ENCODE measurements at places on chromosomes 2 and 18.

DNA sequence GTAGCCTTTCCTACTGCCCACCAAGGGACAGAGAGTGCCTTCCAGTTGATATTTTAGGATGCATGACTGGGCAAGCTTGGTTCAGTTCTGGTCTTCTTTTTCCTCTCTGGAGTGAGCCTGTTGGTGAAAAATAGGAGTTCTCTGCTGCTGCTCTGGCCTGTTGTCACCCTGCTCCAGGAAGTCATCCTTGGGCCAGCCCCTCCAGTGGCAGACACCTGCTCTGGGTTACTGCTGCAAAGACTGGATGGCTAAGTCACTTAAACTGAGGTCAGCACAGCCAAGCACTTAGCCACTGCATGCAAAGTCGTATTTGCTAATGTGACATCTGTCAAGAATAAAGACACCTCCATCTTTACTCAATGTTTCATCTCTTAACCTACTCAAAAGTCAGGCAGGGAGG, 219.6 kb upstream of the ID2 start:
- DNase-seq: no peak

GRCh38 chr2:161004379-161004778, 155.8 kb upstream of the TANK start:
- DNase-seq: no peak

DNA sequence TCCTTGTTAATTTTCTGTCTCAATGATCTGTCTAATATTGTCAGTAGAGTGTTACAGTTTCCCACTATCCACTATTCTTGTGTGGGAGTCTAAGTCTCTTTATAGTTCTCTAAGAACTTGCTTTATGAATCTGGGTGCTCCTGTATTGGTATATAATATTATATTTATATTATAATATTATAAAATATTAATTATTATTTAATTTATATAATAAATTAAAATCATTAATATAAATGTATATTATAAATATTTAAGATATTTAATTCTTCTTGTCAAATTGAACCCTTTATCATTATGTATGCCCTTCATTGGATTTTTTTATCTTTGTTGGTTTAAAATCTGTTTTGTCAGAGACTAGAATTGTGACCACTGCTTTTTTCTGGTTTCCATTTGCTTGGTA, 1950.2 kb upstream of the LRRTM1 start:
- DNase-seq: no peak

DNA sequence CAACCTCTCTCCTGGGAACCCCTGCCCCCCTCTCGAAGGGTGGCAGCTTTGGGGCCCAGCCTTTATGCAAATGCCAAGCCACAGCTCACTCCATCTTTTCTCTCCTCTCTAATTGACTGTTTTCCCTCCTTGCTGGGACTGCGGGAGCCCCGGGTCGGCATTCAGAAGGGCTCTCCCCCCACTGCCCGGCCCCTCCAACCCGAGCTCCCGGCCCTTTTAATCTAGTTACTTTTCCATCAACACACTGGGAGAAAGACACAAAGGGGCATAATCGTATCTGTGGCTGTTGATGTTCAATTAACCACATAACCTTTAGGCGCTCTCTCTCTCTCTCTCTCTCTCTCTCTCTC, 95.4 kb downstream of the INHBB start:
- DNase-seq: no peak

DNA sequence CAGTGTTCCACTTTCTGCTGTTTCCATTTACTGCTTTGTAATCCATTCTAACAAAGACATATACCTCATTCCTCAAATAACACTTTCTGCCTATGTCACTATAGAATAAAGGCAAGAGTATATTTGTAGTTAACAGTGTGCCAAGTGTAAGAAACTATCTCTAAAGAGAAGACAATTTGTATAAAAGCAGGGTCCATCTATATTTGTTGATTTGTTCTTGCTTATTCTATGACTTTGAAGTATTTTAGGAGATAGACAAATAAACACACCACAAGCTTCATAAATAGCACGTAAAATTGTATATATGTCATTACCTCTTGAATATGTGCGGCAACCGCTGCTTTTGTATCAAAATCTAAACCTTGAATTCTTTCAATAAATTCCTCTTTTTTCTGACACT, 56.0 kb downstream of the CCDC88A start:
- DNase-seq: no peak

- DNase-seq: no peak
These were observed 47.3 kb upstream of the MGAT5 start for GRCh38 chr2:134206573-134206972.

- no peak for DNase-seq
These were observed 187.3 kb downstream of the CAMKMT start for GRCh38 chr2:44549099-44549471.

DNA sequence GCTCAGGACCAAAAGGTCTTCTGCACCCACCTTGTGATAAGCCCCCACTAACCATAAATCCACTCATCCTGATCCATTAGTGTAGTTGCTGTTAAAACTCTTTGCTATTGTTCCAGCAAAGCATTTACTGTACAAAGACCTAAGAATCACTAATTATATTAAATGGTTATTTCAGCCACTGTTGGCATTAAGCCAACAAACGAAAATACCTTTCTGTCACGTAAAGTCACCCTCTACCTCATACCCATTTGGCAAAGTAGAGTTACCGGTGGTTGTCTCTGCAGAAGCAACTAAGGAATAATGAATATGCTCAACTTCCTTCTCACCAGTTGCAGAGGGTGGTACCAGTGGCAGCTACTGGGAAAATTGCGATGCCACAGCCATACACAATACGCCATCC, 224.5 kb downstream of the SP3 start:
- DNase-seq: no peak

DNA sequence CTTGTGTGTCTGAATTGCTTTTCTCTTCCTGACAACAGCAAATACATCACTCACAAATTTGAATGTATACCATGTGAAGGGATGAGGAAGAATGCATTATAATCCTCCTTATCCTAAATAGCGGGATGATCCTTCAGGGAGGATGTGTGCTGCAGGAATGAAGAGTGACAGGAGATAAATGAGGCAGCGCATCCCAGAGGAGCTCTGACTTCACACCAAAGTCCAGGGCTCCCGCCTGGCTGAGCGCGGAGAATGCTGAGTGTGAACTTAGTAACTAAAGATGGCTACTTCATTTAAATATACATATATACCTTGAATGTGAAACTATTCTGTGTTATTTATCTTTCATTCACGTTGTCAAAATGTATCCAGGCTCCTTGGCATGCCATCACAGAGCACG, 145.2 kb upstream of the TPO start:
- DNase-seq: no peak

- DNase-seq: no peak
These were observed 782.2 kb upstream of the SLC8A1 start for GRCh38 chr2:41234093-41234492.

- DNase-seq: no peak
These were observed 128.0 kb upstream of the ALPP start for GRCh38 chr2:232250246-232251175.

DNA sequence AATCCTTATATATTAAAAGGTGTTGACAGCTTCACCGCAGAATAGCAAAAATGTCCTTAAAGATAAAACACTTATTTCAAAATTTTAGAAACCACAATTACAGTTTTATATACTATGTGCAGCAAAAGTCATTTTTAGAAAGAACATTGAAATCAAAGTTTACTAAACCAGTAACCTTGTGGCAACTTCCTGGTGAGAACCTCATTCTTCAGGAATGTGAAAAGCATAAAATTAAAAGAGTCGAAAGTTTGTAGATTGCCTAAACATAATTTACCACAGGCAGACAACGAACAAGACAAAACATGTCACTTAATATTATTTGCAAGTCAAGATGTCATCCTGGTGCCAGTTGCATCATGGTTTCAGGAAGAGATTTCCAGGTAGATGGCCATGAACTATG, 108.3 kb upstream of the NRP2 start:
- DNase-seq: no peak

DNA sequence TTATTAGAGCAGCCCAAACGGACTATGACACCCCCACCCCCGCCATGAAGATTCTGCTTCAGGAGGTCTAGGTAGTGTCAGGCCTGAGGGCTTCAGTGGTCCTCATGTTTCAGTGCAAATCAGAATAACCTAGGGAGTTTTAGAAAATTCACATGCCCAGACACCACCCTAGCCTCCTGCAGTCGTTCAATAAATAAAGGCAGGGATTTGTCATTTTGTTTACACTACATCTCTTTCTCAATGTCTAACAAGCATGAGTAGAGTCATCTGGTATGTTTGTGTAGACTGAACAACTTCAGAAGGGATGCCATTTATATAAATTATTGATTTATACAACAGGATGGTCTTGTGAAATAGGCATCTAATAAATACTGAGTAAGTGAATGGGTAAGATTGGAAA, 112.1 kb upstream of the SERPINE2 start:
- DNase-seq: no peak

DNA sequence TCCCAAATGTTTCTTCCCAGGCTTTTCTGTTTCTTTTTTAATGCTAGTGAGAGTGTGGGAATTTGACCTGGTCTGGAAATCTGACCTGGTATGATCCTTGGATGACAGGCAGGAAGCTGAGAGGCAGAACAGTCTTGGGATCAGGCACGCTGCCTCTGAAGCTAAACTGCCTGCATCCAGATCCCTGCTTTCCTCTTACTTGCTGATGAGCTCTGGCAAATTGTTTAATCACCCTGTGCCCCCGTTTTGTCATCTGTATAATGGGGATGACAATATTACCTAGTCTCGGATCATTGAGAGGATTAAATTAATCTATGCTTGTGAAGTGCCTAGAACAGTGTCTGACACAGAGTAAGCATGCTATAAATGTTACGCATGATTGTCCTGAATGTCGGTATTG, 3.3 kb downstream of the KLHL23 start:
- DNase-seq: no peak

DNA sequence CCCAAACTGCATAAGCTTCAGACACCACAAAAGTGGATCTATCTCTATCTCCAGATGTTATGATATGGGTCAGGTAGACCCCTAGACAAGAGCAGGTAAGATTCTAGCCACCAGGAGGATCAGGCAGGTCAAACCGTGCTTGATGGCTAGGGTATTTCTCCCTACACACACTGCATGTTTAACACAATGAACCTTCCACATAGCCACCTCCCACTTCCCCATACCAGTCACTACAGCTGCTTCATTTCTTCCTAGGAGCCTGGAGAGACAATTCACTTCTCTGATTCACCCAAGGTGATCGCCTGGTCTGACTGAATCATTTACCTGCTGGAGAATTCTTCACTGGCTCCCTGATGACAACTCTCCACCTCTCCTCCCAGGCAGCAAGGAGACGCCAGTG, 66.0 kb upstream of the MYCN start:
- no peak for DNase-seq

DNA sequence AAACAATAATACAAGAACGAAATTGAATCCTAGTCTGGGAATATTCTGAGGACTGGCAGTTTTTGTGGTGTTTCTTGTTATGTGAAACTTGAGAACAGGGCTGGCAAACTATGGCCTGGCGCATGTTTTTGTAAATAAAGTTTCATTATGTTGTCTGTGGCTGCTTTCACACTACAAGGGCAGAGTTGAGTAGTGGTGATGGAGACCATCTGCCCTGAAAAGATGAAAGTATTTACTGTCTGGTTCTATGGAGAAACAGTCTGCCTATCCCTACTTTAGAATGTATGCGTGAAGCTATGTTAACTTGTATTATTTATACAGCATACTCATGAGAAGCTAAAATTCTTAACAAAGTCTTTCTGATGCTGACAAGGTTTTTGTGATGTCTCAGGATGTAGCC, 351.9 kb downstream of the LRRTM1 start:
- no peak for DNase-seq

DNA sequence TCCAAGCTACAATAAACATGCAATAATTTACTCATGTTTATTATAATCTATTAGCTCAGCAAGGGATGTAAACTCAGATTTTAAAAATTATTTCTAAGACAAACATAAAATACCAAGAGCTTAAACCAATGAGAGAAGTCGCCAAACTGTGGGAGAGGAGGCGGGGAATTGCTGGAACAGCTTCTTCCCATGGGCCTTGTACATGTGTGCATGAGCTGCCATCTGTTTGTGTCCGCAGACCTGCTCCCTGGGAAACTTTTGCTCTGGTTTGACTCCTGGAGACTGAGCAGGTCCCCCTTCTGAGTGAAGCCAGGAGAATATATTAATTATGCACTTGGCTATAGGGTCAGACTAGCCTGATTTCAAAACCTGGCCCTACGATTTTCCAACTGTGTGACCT, 655.9 kb upstream of the SOX11 start:
- no peak for DNase-seq

DNA sequence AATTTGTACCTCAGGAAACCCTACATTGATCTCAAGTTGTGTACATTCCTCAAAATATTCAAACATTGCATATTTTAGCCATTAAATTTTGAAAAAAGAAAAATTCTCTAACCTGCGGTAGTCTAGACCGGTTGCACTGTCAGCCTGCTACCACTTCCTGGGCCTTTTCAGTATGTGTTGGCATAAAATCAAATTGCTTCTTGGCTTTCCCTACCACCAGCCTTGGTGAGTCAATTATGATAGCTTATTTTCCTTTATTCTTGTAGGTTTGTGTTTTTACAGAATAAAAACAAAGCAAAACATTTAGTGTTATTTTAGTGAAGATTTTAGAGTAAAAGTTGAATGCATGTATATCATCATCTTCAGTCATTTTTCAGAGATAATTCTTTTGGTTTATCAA, 61.2 kb downstream of the FAM171B start:
- DNase-seq: no peak

DNA sequence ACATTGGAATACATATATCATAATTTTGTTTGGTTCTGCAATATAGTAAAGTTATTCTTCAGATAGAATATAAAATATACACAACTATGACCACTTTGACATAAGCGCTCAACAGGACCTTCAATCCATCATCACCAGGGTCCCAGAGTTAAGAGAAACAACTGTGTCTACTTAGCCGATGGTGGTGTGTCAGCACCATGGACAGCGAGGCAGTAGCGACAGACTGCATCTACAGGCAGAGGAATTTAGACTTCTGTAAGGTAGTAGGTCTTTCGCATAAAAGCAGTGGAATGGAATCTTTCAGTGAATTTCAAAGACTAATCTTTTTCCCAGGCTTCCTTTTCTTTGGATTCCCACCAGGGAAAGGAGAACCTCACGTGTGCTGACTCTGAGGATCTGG, 20.5 kb upstream of the LRPPRC start:
- DNase-seq: peak; percentile 13

DNA sequence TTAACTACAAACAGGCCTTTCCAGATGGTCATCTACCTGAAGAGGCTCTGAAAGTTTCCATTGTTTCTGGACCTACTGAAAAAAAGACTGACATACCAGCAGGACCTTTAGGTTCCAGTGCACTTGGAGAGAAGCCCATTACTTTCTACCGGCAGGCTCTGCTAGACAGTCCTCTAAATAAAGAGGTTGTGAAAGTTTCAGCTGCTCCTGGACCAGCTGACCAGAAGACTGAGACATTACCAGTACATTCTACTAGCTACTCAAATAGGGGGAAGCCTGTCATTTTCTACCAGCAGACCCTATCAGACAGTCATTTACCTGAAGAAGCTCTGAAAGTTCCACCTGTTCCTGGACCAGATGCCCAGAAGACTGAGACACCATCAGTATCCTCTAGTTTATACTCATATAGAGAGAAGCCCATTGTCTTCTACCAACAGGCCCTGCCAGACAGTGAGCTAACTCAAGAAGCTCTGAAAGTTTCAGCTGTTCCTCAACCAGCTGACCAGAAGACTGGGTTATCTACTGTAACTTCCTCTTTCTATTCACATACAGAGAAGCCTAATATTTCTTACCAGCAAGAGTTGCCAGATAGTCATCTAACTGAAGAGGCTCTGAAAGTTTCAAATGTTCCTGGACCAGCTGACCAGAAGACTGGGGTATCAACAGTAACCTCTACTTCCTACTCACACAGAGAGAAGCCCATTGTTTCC, 65.8 kb downstream of the ALMS1 start:
- DNase-seq: no peak

All from stimulated activated CD8-positive, alpha-beta memory T cell treated with anti-CD3 and anti-CD28 coated beads, Interleukin-4, amount 100 ng/mL, for 24 hours (primary cell).